ENCODE measurements at places on chromosomes 1 and 21.

DNA sequence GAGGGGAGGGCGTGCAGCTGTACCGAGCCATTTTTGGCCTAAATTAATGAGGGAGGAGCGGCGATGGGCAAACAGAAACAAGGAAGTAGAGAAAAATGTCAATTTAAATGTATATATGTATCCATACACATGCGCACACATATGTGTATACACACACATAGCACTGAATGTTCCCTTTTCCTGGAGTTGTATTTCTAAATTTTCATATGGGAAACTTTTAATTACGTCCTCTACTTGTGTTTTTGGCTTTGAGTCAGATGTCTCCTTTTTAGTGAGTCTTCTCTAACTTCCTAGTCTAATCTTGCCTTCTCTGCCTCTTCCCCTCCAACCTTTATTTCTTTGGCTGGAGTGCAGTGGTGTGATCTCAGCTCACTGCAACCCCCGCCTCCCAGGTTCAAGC, 15.4 kb upstream of the CYYR1 start:
- no peak for DNase-seq

GRCh38 chr21:35197992-35198431, 148.9 kb upstream of the RUNX1 start:
- DNase-seq, result no peak

GRCh38 chr21:35484032-35484431, 434.9 kb upstream of the RUNX1 start:
- DNase-seq, result no peak

- DNase-seq, result no peak
Observed at GRCh38 chr1:172485626-172486025, 41.8 kb upstream of the PIGC start.

DNA sequence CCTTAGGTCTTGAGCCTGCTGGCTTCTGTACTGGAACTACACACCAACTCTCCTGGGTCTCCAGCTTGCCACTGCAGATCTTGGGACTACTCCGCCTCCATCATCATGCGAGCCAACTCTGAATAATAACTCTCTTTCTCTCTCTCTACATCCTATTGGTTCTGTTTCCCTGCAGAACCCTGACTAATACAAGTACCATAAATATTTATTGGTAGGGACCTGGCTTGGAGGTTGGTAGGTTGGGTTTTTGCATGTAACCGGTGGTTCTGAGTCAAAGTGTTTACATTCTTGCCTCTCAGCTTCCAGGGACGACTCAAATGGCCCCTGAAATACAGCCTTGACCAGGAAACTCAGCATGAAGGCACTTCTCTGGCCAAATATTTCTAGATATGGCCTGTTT, 110.4 kb downstream of the KCND3 start:
- DNase-seq, result no peak
